ENCODE measurements at places on chromosomes 11 and 22.

DNA sequence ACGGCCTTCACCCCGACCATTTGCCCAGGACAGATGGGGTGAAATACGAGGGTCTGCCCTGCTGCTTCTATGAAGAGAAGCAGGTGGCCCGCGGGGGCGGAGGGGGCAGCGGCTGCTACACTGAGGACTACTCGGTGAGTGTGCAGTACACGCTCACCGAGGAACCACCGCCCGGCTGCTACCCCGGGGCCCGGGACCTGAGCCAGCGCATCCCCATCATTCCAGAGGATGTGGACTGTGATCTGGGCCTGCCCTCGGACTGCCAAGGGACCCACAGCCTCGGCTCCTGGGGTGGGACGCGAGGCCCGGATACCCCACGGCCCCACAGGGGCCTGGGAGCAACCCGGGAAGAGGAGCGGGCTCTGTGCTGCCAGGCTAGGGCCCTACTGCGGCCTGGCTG, 11.2 kb downstream of the C22orf31 start:
- DNase-seq, result no peak
- no peaks in the 10 kb centered on the region for H3K27me3 ChIP-seq
- peaks cover 34% of the 10 kb centered on the region for H3K36me3 ChIP-seq

DNA sequence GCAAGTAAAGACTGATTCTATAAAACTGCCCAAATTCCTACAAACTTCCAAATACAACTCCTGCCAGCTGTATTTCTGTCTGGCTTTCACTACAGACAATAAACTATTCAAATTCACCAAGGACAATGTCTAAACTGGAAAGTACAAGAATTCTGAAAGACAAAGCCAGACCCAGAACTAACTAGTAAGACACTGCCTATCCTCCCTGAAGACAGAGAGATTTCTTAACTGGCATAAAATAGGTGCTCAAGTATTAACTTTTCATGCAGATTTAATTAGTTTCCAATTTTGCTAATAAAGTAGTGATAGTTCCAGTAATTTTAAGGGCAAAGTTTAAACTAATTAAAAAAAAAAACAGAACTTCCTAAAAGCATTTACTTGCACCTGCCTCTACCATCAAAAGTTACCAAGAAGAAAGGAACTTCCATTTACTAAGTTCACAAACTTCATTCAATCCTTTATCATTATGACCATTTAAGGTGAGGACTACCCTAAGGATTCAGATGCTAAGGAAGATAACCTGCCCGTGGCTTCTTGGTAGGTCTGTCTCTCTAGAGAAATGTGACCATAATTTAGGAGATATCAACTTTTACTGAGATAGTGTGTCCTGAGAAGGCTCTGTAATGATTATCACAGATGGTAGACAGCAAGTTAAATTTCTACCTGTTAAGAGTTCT, 45.2 kb downstream of the CELF1 start:
- H3K36me3 ChIP-seq, result peaks cover 34% of the 10 kb centered on the region
- peaks cover 29% of the 10 kb centered on the region for H3K4me1 ChIP-seq
- H3K27me3 ChIP-seq, result no peaks in the 10 kb centered on the region
- peak overlapping the region; percentile 3 for H3K27ac ChIP-seq
- DNase-seq, result no peak

DNA sequence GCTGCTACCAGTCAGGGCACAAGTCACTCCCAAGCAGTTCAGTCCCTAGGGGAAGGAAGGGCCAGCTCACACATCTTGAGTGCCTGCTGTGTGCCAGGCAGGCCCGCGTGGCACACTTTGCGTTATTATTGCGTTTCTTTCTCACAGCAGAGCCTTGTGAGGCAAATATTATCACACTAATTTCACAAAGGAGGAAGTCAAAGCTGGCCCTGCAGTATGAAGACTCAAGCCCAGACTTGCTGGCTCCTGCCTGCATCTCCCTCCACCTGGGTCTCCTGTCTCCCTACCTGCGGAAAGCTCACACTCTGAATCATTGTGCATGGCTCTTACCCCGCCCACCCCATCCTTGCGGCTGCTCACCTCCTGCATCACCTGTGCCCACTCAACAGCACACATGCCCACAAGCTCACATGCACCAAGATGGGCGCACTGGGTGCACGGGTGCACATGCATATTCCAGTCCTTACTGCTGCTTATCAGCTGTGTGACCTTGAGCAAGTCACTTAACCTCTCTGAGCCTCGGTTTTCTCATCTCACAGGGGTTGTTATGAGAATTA, 31.7 kb upstream of the P2RY2 start:
- DNase-seq, result no peak
- H3K4me1 ChIP-seq, result no peaks in the 10 kb centered on the region
- H3K4me3 ChIP-seq, result no peak overlapping the region
- H3K27me3 ChIP-seq, result no peaks in the 10 kb centered on the region
- no peaks in the 10 kb centered on the region for H3K36me3 ChIP-seq

GRCh38 chr11:70671083-70671482, 272.8 kb downstream of the CTTN start:
- H3K4me1 ChIP-seq, result no peaks in the 10 kb centered on the region
- H3K36me3 ChIP-seq, result no peaks in the 10 kb centered on the region
- no peak overlapping the region for H3K27ac ChIP-seq
- H3K27me3 ChIP-seq, result no peaks in the 10 kb centered on the region
- H3K4me3 ChIP-seq, result no peak overlapping the region
- peak; percentile 78 for DNase-seq

DNA sequence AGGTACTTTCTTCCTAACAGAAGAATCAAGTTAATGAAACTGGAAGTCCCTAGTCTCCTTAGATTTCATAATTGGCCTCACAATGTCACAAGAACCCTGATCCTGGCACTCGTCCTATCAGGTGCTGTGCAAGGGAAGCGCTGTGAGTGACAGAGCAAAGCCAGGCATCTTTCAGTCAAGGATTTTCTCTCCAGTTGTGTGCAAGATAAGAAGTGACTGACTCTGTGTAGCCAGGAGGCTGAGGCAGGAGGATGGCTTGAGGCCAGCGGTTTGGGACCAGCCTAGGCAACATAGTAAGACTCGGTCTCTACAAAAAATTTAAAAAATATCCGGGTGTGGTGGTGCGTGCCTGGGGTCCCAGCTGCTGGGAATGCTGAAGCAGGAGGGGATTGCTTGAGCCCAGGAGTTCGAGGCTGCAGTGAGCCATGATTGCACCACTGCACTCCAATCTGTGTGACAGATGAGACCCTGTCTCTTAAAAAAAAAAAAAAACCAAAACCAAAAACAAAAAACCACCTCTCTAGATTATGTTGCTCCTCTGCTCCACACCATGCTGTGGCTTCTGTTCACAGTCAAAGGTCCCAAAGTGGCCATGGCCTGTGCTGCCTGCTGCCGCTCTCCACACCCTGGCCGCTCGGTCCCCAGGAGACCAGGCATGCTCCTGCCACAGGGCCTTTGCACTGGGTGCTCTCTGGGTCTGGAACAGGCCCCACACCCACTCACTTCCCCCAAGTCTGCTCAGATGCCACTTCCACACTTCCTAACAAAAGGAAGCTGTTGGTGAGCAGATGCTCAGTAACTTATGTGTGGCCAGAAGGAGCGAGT, 54.2 kb upstream of the CLDN5 start:
- no peak overlapping the region for H3K27ac ChIP-seq
- no peaks in the 10 kb centered on the region for H3K27me3 ChIP-seq
- no peak for DNase-seq
- H3K4me3 ChIP-seq, result no peak overlapping the region

- H3K4me3 ChIP-seq, result peak overlapping the region; percentile 95
- no peaks in the 10 kb centered on the region for H3K36me3 ChIP-seq
- no peak overlapping the region for H3K27ac ChIP-seq
- H3K27me3 ChIP-seq, result no peaks in the 10 kb centered on the region
- H3K4me1 ChIP-seq, result peaks cover 9% of the 10 kb centered on the region
Observed at GRCh38 chr22:46736705-46737104, 1.3 kb downstream of the CERK start.

DNA sequence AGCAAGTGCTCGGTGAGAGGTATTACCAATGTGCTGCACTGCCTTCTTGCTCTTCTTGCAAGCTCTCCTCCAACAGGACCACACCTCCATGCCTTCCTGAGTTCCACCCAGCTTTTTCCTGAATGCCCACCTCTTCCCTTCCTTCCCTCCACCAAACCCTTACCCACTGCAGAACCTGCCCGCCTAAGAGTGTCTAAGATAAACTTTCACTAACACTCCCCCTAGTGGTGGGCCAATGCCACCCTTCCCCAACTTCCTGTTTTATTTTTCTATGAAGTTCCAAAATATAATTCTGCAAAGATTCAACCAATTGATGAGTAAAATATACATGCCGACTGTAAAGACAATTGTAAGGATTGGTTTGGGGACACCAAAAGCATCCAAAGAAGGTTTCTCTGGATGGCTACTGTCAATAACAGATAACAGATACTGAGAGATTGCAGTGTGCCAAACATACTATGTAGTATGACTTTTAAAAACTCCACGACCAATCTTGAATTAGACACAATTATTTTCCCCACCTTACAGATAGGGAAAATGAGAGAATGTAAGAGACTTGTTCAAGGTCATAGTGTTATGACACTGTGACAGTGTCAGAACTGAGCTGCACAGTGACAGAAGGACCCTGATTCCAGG, 38.6 kb upstream of the BMAL1 start:
- no peaks in the 10 kb centered on the region for H3K36me3 ChIP-seq
- H3K27ac ChIP-seq, result no peak overlapping the region
- no peaks in the 10 kb centered on the region for H3K4me1 ChIP-seq
- peak; percentile 83 for DNase-seq
- no peak overlapping the region for H3K4me3 ChIP-seq
- peaks cover 7% of the 10 kb centered on the region for H3K27me3 ChIP-seq

DNA sequence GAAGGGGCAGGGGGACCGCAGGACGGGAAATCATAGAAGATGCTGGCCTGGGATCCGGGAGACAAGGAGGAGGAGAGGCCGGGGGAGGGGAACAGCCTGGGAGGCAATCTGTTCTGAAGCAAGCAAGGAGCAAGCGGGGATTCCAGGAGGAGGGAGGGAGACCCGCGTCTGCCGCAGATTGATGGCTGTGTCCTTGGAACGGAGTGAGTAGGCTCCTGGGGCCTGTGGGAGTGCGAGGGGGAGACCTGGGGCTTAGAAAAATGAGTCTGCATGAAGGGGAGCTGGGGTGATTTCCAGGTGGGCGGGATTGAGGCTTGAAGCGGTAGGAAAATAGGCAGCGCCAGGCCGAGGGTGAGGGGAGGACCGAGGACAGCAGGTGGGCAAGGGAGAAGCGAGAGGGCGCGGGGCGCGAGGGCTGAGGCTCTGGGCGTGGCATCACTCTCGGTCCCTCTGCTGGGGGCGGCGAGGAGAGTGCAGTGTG, 1.6 kb upstream of the LRRC55 start:
- H3K4me3 ChIP-seq, result peak overlapping the region; percentile 70
- H3K4me1 ChIP-seq, result no peaks in the 10 kb centered on the region
- DNase-seq, result peak; percentile 78
- no peaks in the 10 kb centered on the region for H3K36me3 ChIP-seq
- H3K27ac ChIP-seq, result peak overlapping the region; percentile 44

- peaks cover 12% of the 10 kb centered on the region for H3K4me1 ChIP-seq
- no peak overlapping the region for H3K27ac ChIP-seq
- peaks cover 34% of the 10 kb centered on the region for H3K36me3 ChIP-seq
- DNase-seq, result no peak
- no peaks in the 10 kb centered on the region for H3K27me3 ChIP-seq
Observed at GRCh38 chr22:30000566-30000965, 79.7 kb upstream of the HORMAD2 start.

DNA sequence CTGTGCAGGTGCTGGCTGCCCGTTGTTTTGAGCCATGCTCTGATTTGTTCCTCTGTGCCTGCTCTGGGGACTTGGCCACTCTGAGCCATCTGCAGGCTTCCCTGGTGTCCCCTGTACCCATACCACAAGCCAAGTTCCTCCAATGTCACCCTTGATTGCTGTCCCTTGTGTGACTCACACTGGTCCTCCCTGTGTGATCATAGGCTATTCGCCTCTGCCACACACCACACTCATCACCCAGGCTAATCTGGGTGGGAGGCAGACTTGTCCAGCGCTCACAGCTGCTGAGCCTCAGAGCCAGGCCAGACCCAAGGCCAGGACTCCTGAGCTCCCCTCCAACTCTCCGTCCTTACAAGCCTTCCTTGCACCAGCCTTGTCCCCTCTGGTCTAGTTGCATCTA, 31.7 kb downstream of the IGF2 start:
- H3K36me3 ChIP-seq, result no peaks in the 10 kb centered on the region
- H3K4me1 ChIP-seq, result no peaks in the 10 kb centered on the region
- no peak for DNase-seq

- no peak overlapping the region for H3K4me3 ChIP-seq
- peaks cover 5% of the 10 kb centered on the region for H3K27me3 ChIP-seq
- peak; percentile 63 for DNase-seq
- no peak overlapping the region for H3K27ac ChIP-seq
- no peaks in the 10 kb centered on the region for H3K36me3 ChIP-seq
Observed at GRCh38 chr22:34102633-34103032, 182.4 kb upstream of the LARGE1 start.

- H3K4me1 ChIP-seq, result peaks cover 7% of the 10 kb centered on the region
- DNase-seq, result no peak
- peaks cover 27% of the 10 kb centered on the region for H3K27me3 ChIP-seq
Observed at GRCh38 chr11:106457727-106458126, 380.3 kb downstream of the AASDHPPT start.

DNA sequence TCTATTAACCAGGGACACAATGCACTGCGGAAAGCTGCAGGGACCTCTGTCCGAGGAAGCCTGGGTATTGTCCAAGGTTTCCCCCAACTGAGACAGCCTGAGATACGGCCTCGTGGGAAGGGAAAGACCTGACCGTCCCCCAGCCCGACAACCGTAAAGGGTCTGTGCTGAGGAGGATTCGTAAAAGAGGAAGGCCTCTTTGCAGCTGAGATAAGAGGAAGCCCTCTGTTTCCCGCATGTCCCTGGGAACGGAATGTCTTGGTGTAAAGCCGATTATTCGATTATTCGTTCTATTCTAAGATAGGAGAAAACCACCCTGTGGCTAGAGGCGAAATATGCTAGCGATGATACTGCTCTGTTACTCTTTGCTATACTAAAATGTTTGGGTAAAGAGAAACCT, 5.2 kb downstream of the BET1L start:
- no peaks in the 10 kb centered on the region for H3K27me3 ChIP-seq
- no peak for DNase-seq
- no peak overlapping the region for H3K4me3 ChIP-seq
- no peak overlapping the region for H3K27ac ChIP-seq

DNA sequence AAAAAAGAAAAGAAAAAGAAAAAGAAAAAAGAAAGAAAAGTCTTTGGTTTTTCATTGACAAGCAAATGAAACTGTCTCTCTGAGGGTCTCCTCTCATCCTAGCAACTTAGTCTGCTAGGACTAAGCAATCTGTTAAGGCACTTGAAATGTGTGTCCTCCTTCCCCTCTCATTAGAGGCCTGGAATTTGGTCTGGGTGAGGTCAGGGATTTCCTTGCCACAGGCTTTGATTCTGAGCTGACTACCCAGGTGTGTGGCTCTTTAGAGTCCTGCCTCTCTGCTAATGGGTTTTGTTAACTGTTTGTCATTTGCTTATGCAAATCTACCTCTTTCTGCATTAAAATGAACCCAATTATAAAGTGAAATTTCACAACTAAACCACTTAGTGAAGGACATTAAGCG, 18.3 kb upstream of the PKNOX2 start:
- no peaks in the 10 kb centered on the region for H3K36me3 ChIP-seq
- peak; percentile 71 for DNase-seq
- H3K27me3 ChIP-seq, result no peaks in the 10 kb centered on the region
- no peak overlapping the region for H3K27ac ChIP-seq

- H3K4me3 ChIP-seq, result no peak overlapping the region
- DNase-seq, result peak; percentile 95
- no peaks in the 10 kb centered on the region for H3K36me3 ChIP-seq
- peaks cover 23% of the 10 kb centered on the region for H3K27me3 ChIP-seq
Observed at GRCh38 chr22:22753526-22754267, 109.3 kb downstream of the GGTLC2 start.
